Neural progenitor cell (in vitro differentiated cells): ENCODE measurements at places on chromosomes 7 and 10. TPM values are rescaled to one million over a fixed set of nuclear protein-coding genes. Genes with fewer than 3 reads are reported as not detected.

DNA sequence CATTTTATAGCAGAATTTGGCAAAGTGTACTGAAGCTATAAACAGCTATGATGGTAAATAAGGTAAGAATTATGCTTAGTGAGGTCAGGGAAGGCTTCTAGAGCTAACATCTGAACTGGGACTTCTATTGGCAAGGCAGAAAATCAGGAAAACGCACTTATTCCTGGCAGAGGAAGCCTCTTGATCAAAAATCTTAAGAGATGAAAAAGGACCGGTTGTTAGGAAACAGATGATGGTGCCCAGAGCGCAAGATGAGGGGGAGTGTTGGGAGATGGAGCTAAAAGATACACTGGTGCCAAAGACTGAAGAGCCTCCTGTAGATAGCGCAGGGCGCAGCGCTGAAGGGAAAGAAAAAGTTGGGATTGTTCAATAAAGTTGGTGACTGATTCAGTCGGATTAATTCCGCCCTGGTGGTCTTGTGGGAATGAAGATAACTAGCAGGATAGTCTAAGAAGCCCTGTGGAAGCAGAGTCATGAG lies 550 bp upstream of the CALU start:
- H3K4me3 ChIP-seq = peak overlapping the region; percentile 83
- H3K27me3 ChIP-seq = no peaks in the 10 kb centered on the region
- peak overlapping the region; percentile 49 for H3K27ac ChIP-seq

DNA sequence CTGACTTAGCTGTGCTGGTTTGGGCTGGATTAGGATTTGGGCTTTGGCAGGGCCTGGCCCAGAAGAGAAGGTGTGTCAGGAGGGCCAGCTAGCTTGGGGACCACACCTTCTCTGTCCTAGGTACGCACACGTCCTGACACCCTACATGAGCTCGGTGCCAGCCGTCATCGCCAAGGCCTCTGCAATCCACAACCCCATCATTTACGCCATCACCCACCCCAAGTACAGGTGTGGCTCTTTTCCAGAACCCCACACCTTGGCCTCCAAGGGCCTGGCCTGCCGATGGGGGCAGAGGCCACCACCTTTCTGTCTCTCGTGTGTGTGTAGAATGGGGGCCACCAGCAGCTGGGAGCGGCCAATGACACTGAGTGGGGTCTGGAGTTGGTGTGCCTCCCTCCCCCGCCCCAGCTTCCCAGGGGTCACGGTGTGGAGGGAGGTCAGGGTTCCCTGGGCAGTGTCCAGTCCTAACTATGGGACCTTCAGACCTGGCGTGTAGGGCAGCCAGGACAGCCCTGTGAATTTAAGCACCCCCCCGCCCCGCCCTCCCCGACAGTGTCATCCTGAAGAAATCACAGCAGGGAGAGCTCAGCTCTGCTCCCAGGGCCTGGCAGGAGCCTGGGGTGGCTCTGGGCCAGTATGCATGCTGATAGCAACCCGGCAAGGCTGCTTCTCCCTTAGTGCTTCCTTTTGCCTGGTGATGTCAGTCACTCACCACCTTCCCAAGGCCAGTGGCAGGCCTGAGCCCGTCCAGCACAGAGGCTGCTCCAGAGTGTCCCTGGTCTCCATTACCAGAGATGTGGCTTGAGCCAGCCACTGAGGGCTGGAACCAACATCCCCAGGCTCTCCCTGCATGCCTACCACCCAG lies 6.9 kb upstream of the LDB3 start:
- H3K27ac ChIP-seq = no peak overlapping the region
- peaks cover 4% of the 10 kb centered on the region for H3K4me1 ChIP-seq
- H3K27me3 ChIP-seq = no peaks in the 10 kb centered on the region
- no peak for DNase-seq

GATA3 gene
- total RNA-seq = 0.09 TPM in 1 of 2 replicates, not detected in the other

DNA sequence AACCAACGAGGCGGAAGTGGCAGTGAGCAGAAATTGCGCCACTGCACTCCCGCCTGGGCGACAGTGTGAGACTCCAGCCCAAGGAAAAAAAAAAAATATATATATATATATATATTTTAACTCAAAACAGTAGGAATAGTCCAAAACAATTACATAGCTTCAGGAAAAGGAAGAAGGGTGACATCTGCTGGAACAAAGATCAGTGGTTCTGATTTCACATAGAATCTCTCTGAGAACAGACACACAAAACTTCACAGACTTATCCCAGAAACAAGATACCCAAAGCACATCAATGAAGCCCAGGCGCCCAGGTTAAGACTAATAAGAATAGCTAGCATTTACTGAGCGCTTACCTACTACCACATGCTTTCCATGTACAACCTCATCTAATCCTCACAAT lies 45.0 kb downstream of the DNMBP start:
- H3K4me1 ChIP-seq = no peaks in the 10 kb centered on the region
- H3K36me3 ChIP-seq = no peaks in the 10 kb centered on the region
- no peaks in the 10 kb centered on the region for H3K27me3 ChIP-seq
- no peak for DNase-seq

SPDYE8 gene
- not detected in 2 replicates for total RNA-seq

DNA sequence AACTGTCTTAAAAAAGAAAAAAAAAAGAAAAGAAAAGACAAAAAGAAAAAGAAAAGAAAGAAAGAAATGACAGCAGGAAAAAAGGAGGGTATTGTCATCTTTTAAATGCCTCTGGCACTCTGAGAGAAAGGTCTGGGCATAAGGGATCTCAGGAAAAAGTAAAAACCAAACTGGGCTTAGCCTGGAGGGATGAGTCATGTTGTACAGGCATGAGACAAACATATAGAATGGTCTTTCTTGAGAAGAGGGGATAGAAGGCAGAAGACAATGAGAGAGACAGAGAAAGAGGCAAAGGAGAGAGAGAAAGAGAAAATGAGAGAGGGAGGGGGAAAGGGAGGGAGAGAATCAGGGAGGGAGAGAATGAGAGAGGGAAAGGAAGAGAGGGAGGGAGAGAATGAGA lies 32.3 kb upstream of the KCNMA1 start:
- no peak overlapping the region for H3K4me3 ChIP-seq
- no peaks in the 10 kb centered on the region for H3K36me3 ChIP-seq
- H3K27me3 ChIP-seq = no peaks in the 10 kb centered on the region
- no peak for DNase-seq

DNA sequence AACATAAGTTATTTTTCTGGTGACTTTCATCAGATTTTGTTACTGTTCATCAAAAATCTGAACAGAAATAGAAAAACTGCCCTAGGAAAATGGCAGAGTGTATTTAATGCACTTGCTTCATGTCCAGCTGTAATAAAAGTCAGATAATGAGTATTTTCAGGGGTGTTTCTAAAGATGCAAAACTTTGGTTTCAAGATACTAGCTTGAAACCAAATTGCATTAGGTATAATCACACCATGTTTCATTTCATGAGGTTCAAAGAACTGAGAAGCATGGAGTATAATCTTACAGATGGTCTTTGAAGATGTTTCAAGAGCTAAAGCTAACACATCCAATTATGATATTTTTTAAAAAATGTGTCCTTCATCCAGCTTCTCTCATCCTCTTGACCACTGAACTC lies 128.9 kb downstream of the NRCAM start:
- no peaks in the 10 kb centered on the region for H3K27me3 ChIP-seq
- H3K4me3 ChIP-seq = peak overlapping the region; percentile 38
- peaks cover 81% of the 10 kb centered on the region for H3K4me1 ChIP-seq
- no peaks in the 10 kb centered on the region for H3K36me3 ChIP-seq
- no peak for DNase-seq

DNA sequence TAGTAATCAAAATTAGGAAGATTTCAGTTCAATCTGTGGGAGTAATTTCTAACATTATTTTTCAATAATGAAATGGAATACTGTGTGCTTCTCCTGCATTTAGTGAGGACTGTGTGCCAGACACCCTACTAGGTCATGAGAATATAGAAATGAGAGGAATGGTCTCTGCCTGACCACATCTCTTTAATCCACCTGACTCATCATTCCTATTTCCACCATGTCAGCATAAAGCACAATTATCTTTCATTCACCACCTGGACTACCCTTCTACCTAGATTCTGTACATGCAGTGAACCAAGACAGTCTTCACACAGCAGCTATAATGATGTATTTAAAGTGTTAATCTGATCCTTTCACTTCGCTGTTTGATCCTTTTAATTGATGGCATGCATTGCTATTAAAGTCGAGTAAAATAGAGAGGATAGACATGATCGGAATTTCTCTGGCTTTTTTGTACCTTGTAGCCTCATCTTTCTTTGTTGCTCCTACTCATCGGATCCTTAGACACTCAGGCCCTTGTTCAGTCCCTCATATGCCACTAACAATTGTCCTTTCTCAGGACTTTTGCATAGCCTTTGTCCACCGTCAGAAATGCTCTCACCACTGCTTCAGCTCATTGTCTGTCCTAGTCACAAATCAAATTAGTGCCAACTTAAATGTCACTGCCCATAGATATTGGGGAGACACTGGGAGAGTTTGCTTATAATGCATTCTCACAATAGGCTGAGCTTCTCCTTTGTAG lies 1037.1 kb downstream of the REEP3 start:
- no peaks in the 10 kb centered on the region for H3K4me1 ChIP-seq
- H3K4me3 ChIP-seq = no peak overlapping the region
- H3K27ac ChIP-seq = no peak overlapping the region
- H3K36me3 ChIP-seq = no peaks in the 10 kb centered on the region

GRCh38 chr7:142384493-142384922 lies 126.7 kb upstream of the PRSS58 start:
- no peaks in the 10 kb centered on the region for H3K36me3 ChIP-seq
- H3K27me3 ChIP-seq = no peaks in the 10 kb centered on the region
- H3K27ac ChIP-seq = no peak overlapping the region
- H3K4me3 ChIP-seq = no peak overlapping the region
- DNase-seq = no peak
- H3K4me1 ChIP-seq = peaks cover 4% of the 10 kb centered on the region

DNA sequence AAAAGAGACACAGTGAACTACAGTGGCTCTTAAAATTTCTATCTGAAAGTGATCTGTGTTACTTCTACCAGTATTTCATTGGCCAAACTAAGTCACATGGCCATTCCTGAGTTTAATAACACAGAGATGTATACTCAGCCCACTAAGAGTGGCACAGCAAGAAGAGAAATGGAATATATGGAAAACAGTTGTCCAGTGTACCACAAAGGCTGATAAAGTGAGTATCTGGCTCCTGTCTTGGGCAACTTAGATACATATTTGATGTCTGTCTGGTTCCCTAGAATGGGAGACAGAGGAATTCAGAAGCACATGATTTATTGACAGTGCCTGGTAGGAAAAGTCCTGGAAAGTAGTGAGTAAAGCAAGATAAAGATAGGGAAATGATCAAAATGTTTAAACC lies 10.1 kb upstream of the PON1 start:
- H3K4me1 ChIP-seq = no peaks in the 10 kb centered on the region
- H3K36me3 ChIP-seq = no peaks in the 10 kb centered on the region
- no peak overlapping the region for H3K4me3 ChIP-seq
- H3K27me3 ChIP-seq = no peaks in the 10 kb centered on the region
- DNase-seq = no peak
- H3K27ac ChIP-seq = no peak overlapping the region
